ENCODE measurements at places on chromosomes 5 and 9.

- DNase-seq, result no peak
Measured at GRCh38 chr9:84504360-84504759, 163.8 kb upstream of the SLC28A3 start.

- DNase-seq, result no peak
Measured at GRCh38 chr9:130356877-130357584, 87.7 kb upstream of the ASS1 start.

DNA sequence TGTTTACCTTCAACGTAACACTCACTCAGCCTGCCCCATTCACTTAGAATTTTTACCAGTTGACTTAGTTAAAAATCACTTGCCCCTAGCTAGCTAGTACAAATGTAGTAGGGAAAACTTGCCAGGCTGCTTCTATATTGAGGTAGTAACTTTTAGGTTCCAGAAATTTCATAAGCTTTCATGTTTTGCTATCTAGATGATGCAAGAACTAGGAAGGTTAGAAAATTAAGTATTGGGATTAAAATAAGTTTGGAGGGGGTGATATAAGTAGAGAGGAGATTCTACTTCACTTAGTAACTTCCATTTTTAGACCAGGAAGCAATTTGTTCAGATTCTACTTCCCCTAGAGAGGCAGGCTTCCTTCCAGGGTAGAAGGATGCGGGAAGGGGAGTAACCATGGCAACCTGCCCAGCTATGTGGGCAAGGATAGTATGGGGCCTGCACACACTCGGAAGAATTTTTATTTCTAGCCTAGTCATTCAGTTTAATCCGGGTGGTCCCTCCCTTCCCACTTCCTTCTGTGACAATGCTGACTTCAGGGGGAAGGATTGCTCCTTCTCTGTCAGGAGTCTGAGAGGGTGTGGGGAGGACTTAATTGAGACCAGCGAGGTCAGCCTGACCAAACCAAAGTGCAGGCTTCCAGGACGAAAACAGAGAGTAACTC lies 4.2 kb downstream of the DAB2 start:
- DNase-seq, result no peak

GRCh38 chr5:54897001-54897400 lies 88.4 kb downstream of the ESM1 start:
- no peak for DNase-seq

- DNase-seq, result no peak
Measured at GRCh38 chr5:2068531-2068930, 185.8 kb upstream of the IRX4 start.

GRCh38 chr9:131839281-131840084 lies 99.6 kb upstream of the RAPGEF1 start:
- peak; percentile 22 for DNase-seq

DNA sequence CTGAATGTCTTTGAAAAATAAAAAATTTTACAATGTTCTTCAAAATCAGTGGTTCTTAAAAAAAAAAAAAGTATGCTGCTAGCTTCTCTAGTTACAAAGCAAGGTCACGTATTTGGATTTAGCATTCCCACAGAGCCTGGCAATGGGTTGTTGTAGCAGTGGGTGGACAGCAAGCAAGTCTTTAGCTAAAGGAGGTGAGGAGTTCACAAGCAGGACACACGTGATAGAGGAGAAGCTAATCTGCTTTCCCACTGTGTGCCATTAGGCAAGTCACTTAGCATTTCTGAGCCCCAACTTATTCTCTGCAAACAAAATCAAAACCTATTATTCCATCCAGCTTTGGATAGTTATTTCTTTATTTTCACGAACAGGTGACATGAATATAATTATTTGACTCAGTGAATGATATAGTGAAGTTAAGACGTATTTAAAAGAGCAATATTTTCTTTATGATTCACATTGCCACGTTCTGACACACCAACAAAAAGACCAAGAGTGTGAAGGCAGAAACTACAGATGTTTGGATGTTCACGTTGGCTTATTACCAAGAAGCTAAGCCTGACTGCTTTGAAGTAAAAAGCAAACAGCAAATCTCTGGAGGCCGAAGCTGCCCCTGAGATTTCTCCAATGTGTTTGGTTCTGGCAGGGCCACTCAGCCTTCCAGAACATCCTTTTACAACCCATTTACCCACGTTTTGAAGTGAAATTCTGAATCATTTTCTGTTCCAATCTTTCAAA lies 612.1 kb upstream of the CDH6 start:
- DNase-seq, result no peak

- DNase-seq, result no peak
Measured at GRCh38 chr5:177169271-177169670, 35.7 kb downstream of the NSD1 start.

DNA sequence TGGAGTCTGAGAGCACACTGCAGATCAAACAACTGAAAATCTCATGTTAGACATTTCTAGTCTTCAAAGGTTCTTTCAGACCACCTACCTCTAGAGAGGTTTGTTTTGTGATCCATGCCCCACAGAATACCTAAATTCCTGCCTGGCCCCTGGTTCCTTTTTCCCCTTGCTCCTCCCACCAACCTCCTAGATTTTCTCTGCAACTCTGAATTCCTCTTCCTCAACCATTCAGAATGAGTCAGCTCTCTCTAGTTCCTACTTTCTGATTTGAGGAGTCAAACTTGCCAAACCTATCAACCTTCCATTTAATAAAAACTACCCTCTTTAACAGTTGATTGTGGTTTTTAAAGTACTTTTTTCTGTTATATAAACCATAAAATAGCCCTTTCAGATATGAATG lies 83.2 kb upstream of the ZNF462 start:
- DNase-seq, result no peak

GRCh38 chr5:160233215-160233614 lies 3.9 kb downstream of the FABP6 start:
- no peak for DNase-seq

DNA sequence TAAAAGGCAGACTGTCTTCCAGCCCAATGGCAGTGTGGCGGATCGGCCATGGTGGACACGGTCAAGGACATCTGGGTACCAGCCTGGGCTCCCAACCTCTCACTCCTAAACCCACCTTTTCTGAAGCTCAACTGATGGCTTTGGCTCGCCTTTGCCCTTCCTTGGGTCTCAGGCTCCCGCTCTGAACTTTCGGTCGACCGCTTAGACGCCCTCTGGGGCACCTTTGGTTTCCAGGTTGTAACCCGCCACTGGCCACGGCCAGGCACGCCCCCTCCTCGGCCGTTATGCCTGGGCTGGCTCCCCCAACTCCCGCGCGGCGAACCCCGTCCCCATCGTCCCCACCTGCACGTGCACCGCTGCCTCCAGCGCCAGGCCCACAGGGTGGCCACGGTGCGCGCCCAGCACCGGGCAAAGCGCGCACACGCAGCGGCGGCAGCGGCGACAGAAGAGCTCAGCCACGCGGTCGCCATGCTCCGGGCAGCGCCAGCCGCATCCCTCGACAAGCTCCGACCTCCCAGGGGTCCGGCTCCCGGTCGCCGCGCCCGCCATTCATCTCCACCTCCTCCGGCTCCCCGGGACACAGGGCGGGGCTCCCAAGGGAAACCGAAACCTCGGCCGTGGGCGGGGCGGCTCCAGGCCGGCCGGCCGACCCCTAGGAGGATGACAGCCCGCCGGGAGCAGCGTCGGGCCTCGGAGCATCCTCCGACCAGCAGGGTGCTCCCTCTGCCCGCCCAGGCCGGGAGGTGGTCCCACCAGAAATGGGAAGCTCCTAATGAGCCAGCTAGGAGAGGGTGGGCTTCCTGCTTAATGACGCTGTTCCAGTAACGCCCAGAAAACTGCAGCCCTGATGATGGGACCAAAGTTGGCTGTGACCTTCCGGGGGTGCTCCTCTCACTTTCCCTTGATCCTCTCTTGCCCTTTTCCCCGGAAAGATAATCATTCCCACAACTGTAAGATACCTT lies at the start of gene TRIM14:
Gene TRIM14, minus strand, starts transcription at position 583 of the 962 bp plus-strand sequence. Its CDS starts 34 bp downstream, at position 549.
- peak; percentile 37 for DNase-seq

DNA sequence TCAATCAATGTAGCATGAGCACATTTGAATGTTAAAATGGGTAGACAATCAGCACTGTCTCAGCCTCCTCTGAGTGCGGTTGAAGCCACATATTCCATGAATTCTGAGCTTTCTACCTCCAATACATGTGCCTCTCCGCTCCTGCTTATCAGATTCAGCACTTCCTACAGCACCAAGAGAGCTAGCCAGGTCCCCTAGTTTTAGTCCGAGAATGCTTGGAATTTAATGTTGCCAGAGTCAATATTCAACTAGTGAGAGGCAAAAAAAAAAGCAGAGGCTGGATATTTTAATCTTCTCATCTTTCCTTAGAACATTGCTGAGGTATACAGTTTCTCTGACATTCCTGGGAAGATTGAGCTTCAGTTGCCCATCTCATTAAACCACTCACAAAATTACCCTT lies 1979.1 kb upstream of the CDH9 start:
- DNase-seq, result no peak

- DNase-seq, result no peak
Measured at GRCh38 chr5:82425591-82425990, 147.4 kb upstream of the RPS23 start.

DNA sequence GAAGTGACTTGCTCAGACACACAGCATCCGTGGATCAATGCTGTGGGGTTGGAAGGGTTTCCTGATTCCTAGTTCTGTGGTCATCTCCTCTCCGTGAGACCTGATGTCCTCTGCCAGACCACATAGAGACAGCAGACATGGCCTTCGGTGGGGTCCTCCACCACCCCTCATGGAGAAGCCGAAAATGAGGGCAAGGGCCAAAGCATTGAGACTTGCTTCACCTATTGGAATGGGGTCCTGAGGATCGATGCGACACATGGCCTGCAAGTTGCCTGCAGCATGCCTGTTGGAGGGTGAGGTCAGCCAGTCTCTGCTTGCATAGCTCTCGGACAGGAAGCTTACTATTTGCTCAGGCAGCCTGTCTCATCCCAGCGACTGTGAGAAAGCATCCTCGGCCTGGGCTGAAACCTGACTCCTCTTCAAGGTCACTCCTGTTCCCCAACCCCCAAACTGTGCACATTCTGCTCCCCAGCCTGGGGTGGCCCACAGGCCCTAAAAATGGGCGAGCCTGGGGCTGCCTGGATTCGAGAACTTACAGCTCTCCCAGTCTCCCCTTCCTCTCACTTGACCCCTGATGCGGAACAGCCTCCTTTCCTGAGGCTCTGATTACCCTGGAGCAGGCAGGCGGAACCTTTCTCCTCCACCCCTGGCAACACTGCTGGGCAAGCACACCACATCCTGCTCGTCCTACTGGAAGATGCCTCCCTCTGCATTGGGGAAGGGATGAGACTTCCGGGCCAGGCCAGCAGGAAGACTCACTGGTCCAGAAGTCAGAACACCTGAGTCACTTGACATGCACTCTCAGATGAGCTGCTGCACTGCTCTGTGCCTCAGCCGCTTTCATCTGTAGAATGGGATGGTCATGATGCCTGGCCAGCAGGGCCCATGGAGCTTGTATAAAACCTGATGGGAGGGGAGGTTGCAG lies 186.9 kb downstream of the RGS3 start:
- DNase-seq, result no peak

- no peak for DNase-seq
Measured at GRCh38 chr5:113283558-113283957, 151.2 kb downstream of the TSSK1B start.
